KBM-7 (cell line): ENCODE measurements at places on chromosomes 12 and 14.

- DNase-seq, result no peak
Observed at GRCh38 chr12:117571321-117571720, 209.9 kb upstream of the NOS1 start.

DNA sequence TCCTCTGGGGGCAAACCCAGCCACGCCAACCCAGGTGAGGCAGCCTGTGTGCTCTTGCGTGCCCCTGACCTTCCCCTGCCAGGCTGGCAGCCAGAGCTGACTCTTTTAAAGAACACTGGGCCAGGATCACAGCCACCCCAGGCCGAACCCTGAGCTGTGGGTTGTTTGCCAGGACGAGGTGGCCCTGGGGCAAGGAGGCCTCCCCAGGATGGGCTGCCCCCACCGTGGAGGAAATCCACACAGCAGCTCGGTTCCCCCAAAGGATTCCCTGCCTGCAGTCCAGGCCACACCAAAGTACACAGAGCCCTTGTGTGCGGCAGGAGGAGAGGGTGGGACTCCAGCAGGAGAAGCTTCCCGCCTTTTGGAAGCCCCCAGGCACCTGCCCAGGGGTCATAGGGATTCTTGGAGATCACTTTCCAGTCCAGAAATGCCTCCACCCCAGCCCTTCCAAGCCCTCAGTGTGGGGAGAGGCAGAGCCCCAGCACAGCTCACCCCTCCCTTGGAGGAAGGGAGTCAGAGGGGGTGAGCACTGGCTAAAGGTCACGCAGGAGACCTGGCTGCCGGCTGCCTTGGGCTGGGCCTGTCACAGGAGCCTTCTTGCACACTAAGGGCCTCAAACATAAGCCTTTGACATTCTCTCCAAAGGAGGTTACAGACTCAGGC lies 115.6 kb downstream of the CALM1 start:
- DNase-seq, result no peak

DNA sequence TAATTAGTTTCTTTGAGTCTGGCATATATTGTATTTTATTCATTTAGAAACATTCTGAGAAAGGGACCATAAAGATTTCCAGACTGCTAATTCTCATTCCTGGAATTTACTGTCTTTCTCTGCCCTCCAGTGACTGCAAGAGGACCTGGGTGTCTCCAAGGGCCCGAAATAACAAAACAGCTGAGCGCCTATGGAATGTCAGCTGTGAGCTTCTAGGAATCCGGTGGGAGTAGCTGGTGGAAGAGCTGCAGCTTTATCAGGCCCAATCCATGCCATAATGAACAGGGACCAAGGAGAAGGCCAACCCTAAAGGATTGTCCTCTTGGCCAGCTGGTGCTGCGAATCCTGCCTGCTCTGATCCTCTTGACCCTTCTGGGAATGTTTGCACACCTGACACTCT lies 31.9 kb downstream of the RDH12 start:
- DNase-seq, result no peak

GRCh38 chr12:54689034-54689372 lies 40.8 kb upstream of the DCD start:
- DNase-seq, result no peak

DNA sequence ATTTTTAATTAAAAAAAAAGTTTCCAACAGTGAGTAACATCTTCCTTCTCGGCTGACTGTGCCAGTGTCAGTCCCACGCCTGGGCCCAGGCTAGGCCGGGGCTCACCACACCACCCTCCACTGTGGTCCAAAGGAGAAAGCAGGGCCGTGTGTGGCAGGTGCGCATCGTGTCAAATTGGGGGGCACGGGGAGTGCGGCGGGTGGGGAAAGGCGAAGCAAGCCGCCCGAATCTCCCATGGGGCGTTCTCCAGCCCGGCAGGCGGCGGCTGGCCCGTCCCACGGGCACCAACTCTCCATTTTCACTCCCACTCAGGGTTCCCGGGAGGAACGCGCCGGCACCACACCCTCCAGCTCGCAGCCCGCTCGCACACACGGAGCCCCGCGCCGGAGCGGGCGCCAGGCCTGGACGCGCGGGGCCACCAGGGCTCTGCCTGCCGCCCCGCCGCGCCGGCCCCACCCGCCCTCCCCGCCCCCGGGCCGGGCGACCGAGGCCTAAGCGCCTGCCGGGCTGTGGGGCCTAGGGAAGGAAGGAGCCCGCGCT lies 604 bp downstream of the EEA1 start:
- peak; percentile 37 for DNase-seq

- no peak for DNase-seq
Observed at GRCh38 chr12:49051777-49052438, 8.7 kb downstream of the KMT2D start.

DNA sequence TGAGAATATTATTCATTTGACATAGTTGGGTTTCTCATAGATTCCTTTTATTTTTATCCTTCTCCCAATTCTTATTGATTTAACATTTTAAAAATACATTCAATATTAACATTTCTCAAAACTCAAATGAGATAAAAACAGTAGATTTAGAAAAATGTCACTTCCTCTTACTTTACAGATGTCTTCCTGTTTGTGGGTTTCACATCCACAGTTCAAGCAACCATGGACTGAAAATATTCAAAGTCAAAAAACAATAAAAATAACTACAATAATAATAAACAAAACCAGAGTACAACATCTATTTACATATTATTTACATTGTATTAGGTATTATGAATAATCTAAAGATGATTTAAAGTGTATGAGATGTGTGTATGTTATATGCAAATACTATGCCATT lies 111.3 kb upstream of the SLC16A7 start:
- no peak for DNase-seq

GRCh38 chr12:91819132-91819447 lies 326.6 kb downstream of the BTG1 start:
- no peak for DNase-seq

DNA sequence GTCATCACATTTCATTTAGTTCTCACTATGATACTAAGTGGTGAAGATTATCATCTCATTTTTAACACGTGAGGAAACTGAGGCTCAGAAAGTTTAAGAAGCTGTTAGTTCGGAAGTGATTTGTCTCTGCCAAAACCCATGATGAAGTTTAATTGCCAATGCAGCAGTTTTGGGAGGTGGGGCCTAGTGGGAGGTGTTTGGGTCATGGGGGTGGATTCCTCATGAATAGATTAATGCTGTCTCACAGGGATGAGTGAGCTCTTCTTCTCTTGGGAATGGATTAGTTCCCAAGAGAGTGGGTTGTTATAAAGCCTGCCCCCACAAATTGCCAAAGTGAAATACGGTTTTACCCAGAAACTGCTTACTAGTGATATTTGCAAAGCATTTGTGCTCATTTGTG lies 91.5 kb upstream of the IGF1 start:
- no peak for DNase-seq

GRCh38 chr12:115035535-115036107 lies 351.6 kb upstream of the TBX3 start:
- no peak for DNase-seq

DNA sequence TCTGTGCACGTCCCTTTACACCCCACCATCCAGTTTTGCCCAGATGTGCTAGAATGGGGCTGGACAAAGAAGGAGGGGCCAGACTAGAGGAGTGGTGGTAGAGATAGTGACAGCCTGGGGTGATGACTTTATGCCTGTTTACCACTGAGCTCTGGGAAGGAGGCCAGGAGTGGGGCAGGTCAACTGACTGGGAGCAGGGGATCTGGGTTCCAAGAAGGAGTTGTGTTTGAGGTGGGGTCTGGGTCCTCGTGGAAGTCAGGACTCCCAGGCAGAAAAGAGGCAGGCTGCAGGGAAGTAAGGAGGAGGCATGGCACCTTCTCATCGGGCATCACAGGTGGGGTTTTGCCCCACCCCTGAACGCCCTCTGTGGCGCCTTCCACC lies 315 bp downstream of the LTB4R2 start:
- DNase-seq, result no peak

GRCh38 chr12:113066813-113067400 lies 10.4 kb downstream of the DTX1 start:
- DNase-seq, result no peak

DNA sequence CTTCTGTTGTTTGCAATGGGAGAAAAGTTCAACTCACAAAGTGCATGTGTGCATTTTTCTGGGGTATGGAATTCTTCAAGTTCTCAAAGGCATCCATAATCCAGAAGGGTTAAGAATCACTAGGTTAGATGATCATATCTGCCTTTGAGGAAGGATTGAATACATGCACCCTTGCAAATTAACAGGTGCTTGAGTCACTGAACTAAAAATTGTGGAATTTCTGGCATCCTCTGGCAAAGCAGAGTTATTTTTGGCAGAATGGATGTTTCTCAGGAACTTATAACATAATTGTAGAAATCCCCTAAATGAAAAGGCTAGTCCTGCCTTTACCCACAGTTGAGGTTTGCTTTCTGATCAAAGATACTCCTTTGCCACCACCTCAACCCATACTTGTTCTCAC lies 136.5 kb upstream of the DYRK2 start:
- DNase-seq, result no peak

DNA sequence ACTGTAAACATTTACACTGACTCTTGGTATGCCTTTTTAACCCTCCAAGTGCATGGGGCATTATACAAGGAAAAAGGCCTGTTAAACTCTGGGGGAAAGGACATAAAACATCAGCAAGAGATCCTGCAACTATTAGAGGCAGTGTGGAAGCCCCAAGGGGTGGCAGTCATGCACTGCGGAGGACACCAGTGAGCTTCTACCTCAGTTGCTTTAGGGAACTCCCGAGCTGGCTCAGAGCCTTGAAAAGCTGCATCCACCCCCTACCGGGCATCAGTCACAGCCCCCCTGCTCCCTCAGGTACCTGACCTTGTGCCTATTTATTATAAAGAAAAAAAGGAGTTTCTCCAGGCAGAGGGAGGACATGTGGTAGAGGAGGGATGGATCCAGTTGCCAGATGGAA lies 695.6 kb upstream of the LMO3 start:
- no peak for DNase-seq

- DNase-seq, result peak; percentile 100
Observed at GRCh38 chr14:24141097-24141880, at the start of gene EMC9. TSS of gene EMC9 (minus strand) at chr14:24141591. CDS start at chr14:24141304, 287 bp downstream.
